ENCODE measurements at places on chromosomes 16 and 17.

DNA sequence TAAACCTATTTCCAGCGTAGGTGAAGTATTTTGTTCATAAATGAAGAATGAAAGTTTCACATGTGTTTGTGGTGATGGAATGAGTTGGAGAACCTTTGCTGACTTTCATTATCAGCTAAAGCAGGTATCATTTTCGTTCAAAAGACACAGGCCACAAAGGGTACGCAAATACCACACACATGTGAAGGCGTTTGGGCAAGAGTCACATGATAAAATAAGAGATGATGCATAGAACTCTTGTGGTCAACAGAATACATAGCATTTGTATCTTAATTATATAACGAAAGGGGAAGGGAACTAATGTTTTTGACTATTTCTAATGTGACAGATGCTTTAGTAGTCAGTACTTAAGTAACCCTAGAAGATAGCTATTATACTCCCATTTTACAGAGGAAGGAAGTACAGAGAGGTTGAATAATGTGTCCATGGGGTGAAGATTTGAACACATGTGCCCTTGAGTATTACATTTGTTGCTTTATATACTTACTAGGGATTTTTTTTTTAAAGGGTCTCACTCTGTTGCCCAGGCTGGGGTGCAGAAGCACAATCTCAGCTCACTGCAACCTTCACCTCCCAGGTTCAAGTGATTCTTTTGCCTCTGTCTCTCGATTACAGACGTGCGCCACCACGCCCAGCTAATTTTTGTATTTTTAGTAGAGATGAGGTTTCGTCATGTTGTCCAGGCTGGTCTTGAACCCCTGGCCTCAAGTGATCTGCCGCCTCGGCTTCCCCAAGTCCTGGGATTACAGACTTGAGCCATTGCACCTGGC lies 4.8 kb downstream of the RPA1 start:
- no peak for DNase-seq

- no peak for DNase-seq
These were observed 9.6 kb downstream of the FHOD1 start for GRCh38 chr16:67237396-67238277.

GRCh38 chr17:42266918-42267766 lies 9.0 kb downstream of the STAT5B start:
- peak; percentile 38 for DNase-seq

GRCh38 chr17:73510981-73511718 lies 133.1 kb downstream of the SDK2 start:
- no peak for DNase-seq

DNA sequence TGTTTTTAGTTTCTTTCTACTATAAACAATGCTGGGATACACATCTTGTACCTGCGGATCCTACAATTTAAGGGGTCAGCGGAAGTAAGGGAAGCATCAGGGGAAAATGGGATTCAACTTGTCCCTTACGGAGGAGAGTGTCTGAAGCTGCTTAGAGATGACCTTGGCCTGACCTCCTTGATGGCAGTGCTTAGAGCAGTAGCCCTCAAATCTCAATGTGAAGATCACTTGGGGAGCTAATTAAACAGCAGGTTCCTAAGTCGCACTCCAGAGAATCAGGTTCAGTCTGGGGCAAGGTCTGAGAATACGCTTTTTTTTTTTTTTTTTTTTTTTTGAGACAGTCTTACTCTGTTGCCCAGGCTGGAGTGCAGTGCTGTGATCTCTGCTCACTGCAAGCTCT lies 9.6 kb upstream of the METTL16 start:
- no peak for DNase-seq

DNA sequence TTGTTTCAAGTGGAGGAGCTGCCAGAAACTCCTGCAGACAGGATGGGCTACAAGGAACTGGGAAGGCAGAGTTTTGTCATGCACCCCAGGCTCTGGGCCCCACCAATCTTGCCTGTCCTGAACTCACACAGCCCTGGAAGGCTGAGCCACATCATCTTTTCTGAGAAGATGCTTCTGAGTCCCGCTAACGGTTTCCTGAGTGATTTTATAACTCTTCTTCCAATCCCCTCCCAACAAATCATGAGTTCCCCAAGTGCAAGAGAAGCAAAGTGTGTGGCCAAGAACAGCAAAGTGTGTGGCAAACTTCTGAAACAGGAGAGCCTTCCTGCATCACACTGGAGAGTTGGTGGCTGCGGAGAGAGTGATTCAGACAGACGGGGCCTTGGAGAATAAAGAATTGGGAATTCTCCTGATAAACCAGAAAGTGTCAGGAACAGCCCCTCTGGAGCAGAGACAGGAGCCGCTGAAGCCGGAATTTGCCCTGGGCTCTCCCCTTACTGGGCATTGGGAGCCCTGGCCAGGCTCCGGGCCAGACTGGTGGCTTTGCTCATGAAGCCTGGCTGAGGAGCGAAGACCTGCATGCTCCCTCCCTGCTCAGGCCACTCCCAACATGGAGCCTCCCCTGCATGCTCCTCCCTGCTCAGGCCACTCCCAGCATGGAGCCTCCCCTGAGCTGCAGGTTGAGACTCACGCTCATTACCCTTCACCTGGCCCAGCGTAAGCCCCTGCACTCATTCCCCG lies 47.2 kb downstream of the PITPNM3 start:
- DNase-seq: no peak

DNA sequence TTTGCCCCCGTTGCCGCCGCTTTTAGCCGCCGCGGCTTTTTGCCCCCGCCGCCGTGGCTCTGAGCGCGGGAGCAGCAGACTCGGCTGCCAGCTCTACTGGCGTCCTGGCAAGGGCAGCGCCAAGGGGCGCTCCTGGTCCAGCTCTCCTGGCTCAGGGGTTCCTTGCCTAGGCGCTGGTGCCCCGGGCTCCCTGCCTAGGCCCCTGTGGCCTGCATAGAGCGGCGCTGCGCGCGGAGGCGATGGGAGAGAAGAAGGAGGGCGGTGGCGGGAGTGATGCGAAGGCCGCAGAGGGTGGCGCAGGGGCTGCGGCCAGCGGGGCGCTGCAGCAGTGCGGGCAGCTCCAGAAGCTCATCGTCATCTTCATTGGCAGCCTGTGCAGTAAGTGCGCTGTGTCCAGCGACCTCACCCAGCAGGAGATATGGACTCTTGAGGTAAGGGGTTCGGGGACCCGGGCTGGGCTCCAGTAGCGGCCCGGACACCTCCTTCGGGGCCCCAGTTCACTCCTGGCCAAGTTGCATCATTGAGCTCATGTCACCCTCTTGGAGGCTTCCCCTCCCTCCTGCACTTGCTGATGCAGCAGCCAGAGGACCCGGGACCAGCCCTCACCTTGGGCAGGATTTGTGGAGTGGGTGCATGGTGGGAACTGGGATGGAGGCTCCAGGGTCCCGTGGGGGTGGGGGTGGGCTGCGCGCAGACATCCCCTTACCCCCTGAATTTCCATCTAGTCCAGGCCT lies 1344.4 kb downstream of the TP53TG3F start:
- DNase-seq: no peak

DNA sequence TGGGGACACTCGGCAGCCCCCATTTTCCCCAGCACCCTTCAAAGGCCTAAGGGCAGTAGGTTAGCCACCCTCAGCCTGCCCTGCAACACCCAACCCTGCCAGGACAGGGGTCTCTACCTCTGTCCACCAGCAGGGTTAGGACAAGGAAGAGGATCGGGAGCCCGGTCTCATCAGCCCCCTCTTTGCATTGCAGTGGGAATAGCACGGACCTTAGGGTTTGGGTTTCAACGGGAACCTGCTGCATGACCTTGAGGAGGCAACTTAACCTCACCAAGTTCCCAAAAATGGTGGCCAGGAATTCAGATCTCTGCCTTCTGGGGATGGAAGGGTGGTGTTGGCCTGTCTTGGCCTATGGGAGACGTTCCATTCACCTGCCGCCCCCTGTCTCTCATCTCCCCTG lies 20.2 kb upstream of the SPPL2C start:
- no peak for DNase-seq

- no peak for DNase-seq
These were observed 77.8 kb downstream of the USP31 start for GRCh38 chr16:23071196-23072083.

DNA sequence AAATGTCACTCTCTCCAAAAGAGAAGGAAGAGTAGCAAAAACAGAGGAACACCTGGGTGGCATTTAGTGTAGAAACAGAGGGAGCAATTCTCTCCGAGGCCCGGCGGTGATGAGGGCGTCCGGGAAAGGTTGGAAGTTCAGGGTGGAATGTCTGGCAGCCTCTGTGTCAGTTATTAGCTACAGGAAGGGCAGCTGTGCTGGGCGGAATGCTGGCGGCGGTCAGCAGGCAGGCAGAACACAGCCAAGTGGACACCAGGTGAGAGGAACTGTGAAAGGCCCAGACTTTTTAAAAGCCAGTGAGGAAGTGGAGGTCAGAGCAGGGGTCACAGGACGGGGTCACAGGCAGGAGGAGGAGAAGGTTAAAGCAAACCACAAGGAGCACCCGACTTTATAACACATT lies 238.1 kb downstream of the NTN1 start:
- DNase-seq: no peak

DNA sequence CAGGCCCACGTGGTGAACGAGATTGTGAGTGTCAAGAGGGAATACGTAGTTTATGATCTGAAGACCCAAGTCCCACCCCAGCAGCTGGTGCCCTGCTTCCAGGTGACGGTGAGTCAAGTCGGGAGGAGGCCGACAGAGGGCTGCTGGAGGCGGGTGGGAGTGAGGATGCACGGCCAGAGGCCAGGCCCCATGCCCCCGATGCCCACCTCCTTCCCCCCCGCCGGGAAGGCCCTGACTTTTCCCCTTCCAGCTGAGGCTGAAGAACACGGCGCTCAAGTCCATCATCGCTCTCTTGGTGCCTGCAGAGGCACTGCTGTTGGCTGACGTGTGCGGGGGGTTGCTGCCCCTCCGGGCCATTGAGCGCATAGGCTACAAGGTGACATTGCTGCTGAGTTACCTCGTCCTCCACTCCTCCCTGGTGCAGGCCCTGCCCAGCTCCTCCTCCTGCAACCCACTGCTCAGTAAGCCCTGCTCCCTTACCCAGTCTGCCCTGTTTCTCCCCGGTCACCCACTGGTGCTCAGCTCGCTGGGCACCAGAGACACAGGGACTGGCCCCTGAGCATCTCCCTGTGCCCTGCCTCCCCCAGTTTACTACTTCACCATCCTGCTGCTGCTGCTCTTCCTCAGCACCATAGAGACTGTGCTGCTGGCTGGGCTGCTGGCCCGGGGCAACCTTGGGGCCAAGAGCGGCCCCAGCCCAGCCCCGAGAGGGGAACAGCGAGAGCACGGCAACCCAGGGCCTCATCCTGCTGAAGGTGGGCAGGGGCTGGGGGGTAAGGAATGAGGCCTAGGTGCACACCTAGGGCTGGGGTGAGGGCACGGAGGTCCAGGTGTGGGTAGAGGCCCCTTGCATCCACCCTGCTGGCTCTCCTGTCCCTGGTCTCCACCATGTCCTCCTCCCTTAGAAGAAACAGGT lies 2.6 kb downstream of the ZACN start:
- DNase-seq: no peak

DNA sequence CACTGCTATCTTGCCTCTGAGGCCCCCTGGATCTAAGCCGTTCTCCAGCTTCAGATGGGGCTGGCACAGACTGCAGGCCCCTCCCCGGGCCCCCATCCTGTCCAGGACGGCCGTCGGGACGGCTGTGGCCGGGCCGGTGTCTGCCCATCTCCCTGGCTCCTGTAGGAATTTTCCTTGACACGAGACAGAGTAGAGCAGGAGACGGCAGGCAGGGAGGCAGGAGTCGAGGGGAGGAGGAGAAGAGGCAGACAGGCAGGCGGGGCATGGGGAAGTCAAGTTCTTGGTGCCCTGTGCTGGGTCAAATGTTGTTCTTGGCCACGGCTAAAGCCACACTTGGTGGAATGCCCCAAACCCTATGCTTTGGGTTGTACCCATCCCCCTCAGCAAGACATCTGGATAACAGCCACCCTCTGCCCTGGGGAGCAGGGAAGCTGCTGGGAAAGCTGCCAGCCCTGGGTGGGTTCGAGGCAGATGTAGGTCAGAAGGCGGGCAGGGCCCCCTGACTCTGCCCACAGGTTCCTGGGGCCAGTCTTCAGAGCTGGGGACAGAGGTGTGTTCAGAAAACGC lies 4.0 kb downstream of the C1QTNF1 start:
- no peak for DNase-seq

DNA sequence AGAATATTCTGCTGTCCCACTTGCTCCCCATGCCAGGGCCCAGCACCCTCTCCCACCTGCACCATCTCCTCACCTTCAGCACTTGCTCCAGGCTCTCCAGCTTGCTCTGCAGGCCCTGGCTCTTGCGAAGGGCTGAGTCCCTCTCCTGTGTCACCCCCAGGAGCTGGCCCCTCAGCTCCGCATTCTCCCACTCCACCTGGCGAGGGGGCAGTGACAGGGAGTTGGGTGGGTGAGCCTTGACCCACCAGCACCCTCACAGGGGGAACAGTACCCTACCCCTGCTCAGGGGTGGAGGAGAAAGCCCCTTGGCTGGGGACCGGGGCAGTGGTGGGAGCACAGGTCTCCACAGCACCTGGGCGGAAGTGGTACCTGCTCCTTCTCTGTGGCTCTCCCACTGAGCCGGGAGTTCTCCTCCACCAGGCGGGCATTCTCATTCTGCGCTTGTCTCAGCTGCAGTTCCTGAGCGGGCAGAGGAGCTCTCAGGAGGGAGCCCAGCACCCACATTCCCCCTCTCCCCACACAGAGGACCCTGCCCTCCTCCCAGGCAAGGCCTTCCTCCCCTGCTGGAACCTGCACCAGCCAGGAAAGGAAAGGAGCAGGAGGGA lies 5.9 kb downstream of the TSPOAP1 start:
- no peak for DNase-seq

GRCh38 chr16:19437280-19437679 lies 19.6 kb downstream of the TMC5 start:
- no peak for DNase-seq

- no peak for DNase-seq
These were observed 17.7 kb downstream of the SIAH1 start for GRCh38 chr16:48367441-48368049.

- DNase-seq: no peak
These were observed 9.2 kb downstream of the C1QTNF1 start for GRCh38 chr17:79033046-79033616.
